ENCODE measurements at places on chromosomes 12 and 14. TPM values are rescaled to one million over a fixed set of nuclear protein-coding genes. Genes with fewer than 3 reads are reported as not detected.
A peak's percentile ranks its signal among the peaks of the same experiment; 100 is the strongest.

Gene KRT2
- not detected for total RNA-seq

DNA sequence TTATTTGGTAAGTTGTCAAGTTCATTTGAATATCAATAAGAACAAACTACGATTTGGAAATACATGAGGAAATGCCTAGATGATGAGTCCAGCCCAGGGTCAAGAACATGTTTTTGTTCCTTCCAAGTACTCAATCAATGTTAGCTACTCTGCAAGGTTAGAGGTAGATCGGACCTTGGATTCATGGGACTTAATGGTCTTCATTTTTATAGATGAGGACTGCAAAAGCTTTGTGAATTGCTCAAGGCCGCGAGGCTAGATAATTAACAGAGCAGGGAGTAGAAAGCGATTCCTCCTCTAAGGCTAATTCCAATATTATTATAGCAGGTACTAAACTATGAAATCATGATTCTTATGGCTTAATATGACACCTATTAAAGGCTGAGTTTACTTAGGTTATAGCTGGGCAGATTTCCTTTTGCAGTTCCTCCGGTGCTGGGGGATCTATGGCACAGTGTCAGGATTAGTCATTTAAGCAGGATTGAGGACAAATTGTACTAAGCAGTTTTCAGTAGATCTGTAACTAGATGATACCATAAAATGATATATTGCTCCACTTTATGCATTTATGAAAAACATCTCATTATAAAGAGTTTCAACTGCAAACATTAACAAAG, 19.8 kb downstream of the NR1H4 start:
- no peak for DNase-seq
- H3K4me3 ChIP-seq = no peak overlapping the region
- H3K4me1 ChIP-seq = no peaks in the 10 kb centered on the region
- no peaks in the 10 kb centered on the region for H3K27me3 ChIP-seq
- no peak overlapping the region for H3K27ac ChIP-seq
- no peaks in the 10 kb centered on the region for H3K36me3 ChIP-seq

DNA sequence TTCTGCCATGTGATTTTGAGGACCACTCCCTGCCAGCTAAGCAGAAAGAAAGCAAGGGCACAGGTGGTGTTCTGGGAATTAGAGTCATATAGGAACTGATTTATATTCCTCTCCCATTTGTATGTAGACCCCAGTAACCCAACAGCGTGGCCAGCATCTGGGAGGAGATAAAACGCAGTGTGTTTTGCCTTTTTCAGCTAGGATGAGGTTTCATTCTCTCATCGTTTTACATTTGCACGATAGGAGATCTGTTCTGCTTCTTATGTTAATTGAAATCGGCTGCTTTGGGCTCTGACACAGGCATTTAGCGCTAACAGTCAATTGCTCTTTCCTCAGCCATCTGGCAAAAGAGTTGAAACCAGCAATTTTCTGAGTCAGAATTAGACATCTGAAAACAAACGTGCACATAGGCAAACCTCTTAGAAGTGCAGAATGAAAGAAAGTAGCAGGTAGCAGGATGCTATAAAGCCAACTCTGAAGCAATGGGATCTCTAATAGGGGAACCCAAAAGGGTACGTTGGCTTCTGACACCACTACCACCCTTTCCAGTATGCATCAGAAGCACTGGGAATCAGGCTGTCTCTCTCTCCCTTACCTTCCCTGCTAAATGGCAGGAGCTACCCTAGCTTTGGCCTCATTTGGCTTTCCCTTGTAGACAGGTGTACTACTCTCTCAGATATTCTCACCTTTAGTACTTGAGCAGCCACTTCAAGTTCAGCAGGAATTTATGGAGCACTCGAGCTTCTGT, 219.1 kb downstream of the PHLDA1 start:
- H3K4me1 ChIP-seq = no peaks in the 10 kb centered on the region
- no peaks in the 10 kb centered on the region for H3K36me3 ChIP-seq
- peak overlapping the region; percentile 31 for H3K27ac ChIP-seq

Gene REP15
- total RNA-seq = 1.4 TPM

Gene ANO2
- 20.5 TPM for total RNA-seq

Gene IPO4
- total RNA-seq = 28.2 TPM

DNA sequence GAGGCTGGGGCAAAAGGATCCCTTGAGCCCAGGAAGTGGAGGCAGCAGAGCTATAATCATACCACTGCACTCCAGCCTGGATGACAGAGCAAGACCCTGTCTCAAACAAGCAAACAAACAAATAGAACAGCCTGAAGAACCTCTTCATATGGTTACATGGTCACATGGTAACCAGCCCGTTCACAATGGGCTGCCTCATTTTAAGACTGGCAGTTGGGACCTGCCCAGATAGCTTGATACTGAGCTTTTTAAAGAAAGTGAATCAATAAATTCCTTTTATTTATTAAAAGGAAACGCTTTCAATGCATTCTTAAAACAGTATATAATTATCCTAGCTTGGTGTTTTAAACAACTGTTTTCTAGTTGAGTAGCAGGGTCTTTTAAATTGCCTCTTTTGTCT, 10.5 kb downstream of the MLXIP start:
- H3K27me3 ChIP-seq = no peaks in the 10 kb centered on the region
- H3K4me1 ChIP-seq = peaks cover 22% of the 10 kb centered on the region
- H3K27ac ChIP-seq = peak overlapping the region; percentile 70
- no peak for DNase-seq
- no peak overlapping the region for H3K4me3 ChIP-seq
- H3K36me3 ChIP-seq = no peaks in the 10 kb centered on the region

- peak overlapping the region; percentile 57 for H3K4me3 ChIP-seq
- H3K36me3 ChIP-seq = no peaks in the 10 kb centered on the region
- peaks cover 47% of the 10 kb centered on the region for H3K4me1 ChIP-seq
- peak; percentile 52 for DNase-seq
- H3K27me3 ChIP-seq = no peaks in the 10 kb centered on the region
- H3K27ac ChIP-seq = peak overlapping the region; percentile 79
Observed at GRCh38 chr14:105476097-105476830, 1.6 kb downstream of the CRIP2 start.

GRCh38 chr12:76866726-76867125, 12.1 kb downstream of the CSRP2 start:
- no peak overlapping the region for H3K27ac ChIP-seq
- H3K27me3 ChIP-seq = no peaks in the 10 kb centered on the region
- H3K4me1 ChIP-seq = no peaks in the 10 kb centered on the region
- DNase-seq = no peak
- no peaks in the 10 kb centered on the region for H3K36me3 ChIP-seq

- no peak overlapping the region for H3K4me3 ChIP-seq
- no peaks in the 10 kb centered on the region for H3K27me3 ChIP-seq
- no peak overlapping the region for H3K27ac ChIP-seq
- no peaks in the 10 kb centered on the region for H3K4me1 ChIP-seq
- no peak for DNase-seq
Observed at GRCh38 chr12:20444595-20445170, 76.3 kb downstream of the PDE3A start.

GRCh38 chr12:21695986-21696385, 38.3 kb upstream of the LDHB start:
- H3K4me3 ChIP-seq = no peak overlapping the region
- no peak for DNase-seq
- H3K27ac ChIP-seq = no peak overlapping the region
- H3K36me3 ChIP-seq = no peaks in the 10 kb centered on the region

- H3K36me3 ChIP-seq = no peaks in the 10 kb centered on the region
- no peaks in the 10 kb centered on the region for H3K27me3 ChIP-seq
- H3K4me1 ChIP-seq = no peaks in the 10 kb centered on the region
- H3K4me3 ChIP-seq = no peak overlapping the region
- H3K27ac ChIP-seq = no peak overlapping the region
- DNase-seq = no peak
Observed at GRCh38 chr12:118467641-118468305, 91.4 kb downstream of the SUDS3 start.

DNA sequence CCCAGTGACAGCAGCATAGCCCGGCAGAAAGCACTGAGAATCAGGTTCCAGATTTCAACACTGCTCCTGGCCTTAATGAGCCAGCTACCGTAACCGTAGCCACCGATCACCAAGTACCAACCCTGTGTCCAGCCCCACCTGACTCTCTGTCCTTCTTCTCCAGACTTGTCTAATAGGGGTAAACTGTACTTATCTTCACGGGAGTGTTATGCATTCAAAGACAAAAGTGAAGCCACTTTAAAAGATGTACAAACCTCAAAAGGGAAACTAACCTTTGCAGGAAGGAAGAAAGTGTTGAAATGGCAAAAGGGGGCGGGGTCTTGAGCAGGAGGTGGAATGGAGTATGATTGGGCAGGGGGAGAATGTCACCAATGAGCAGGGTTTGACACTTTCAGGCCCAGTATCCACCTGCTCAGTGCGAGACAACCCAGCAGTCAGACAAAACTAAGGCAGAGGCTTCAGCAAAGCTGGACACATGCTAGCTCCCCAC, 226.1 kb downstream of the CHST11 start:
- no peak for DNase-seq
- H3K36me3 ChIP-seq = no peaks in the 10 kb centered on the region
- H3K4me3 ChIP-seq = no peak overlapping the region

Gene P2RX2
- not detected for total RNA-seq

DNA sequence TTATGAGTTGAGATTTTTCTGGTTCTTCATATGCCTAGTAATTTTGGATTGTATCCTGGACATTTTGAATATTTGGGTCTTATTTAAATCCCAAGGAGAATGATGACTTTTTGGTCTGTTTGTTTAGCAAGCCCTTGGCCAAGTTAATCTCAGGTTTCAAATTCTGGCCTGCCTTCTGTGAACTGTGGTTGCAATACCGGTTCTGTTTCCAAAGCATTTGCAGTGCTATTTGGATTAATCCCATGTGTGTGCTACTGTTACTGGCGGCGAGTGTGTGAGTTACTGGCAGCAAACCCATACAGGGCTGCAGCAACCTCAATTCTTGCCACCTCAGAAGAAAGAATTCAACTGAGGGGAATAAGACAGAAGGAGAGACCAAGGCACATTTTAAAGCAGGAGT, 51.1 kb downstream of the TMEM260 start:
- H3K36me3 ChIP-seq = no peaks in the 10 kb centered on the region
- no peaks in the 10 kb centered on the region for H3K27me3 ChIP-seq
- no peaks in the 10 kb centered on the region for H3K4me1 ChIP-seq
- no peak for DNase-seq
- no peak overlapping the region for H3K4me3 ChIP-seq
- no peak overlapping the region for H3K27ac ChIP-seq

Gene FERMT2
- total RNA-seq = 169 TPM
